ENCODE measurements at places on chromosomes 7 and 10. TPM values are rescaled to one million over a fixed set of nuclear protein-coding genes. Genes with fewer than 3 reads are reported as not detected.

Gene MIOS
- 72.2 TPM for total RNA-seq

DNA sequence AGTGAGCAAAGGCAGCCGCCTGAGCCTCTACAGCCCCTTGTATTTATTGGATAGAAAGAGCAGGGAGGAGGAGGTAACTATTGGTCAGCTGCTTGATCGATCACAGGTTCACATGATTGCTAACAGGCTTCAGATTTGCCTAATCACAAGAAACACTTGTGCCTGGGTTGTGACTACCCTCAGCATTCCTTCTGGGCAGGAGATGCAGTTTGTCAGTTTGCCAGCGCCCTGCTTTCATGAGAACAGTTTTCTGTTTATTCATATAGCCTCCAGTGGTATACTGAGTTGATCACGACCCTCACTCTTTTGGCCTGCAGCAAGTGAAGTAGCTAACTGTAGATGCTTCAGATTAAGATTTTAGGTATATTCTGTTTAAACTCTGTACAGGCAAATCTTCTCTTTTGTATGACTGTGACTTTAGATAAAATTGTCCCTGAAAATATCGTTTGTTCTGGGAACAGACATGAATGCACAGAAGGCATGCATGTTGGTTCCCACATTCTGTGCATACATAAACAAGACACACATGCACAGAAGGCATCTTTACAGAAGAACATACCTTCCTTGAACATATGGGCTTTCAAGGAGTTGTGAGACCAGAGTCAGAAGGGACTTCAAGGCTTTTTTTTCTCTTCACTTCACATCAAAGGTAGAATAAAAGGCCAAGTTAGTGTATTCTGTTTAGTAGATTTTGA, 422.4 kb upstream of the STEAP1 start:
- DNase-seq, result no peak

DNA sequence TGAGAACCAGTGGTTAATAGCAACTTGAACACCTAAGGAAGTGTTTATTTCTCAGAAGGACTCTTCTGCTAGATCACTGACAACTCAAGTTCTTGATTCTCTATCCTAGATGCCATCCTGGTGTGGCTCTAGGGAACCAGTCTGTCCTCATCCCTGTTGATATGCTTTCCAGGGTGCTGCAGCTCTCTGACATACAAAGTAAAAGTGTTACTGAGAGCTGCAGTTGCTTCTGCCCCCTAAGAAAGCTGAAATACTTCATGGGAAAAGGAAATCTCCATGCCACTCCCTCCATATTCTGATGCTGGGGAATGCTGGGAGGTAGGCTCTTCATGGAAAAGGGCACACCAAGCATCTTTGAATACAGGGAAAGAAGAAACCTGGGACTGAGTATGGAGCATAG, 168.1 kb downstream of the KLF6 start:
- no peak for DNase-seq

DNA sequence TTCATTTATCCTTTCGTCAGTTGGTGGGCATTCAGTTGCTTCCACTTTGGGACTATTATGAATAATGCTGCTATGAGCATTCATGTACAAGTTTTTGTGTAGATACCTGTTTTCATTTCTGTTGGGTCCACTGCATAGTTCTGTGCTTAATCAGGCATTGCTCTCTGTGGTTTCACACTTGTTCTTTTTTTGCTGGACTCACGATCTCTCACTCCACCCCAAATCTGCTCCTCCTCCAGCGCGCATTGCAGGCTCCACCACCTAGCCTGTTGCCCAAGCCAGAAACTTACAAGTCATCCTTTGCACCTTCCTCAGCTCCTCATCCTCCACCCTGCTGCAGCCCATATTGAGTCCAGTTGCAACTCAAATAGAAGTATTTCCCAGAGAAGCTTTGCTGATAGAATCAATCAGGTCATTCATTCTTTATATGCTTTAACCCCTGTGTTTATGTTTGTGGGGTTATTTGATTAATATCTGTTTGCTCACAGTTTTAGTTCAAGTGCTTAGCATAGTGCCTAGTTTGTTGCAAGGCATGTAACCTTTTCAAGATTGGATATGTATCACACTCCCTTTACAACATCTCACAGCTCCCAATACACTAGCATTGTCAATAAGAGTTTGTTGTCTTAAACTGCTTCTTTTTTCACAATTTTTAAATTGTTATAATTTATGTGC, 16.6 kb upstream of the AFAP1L2 start:
- DNase-seq, result no peak

DNA sequence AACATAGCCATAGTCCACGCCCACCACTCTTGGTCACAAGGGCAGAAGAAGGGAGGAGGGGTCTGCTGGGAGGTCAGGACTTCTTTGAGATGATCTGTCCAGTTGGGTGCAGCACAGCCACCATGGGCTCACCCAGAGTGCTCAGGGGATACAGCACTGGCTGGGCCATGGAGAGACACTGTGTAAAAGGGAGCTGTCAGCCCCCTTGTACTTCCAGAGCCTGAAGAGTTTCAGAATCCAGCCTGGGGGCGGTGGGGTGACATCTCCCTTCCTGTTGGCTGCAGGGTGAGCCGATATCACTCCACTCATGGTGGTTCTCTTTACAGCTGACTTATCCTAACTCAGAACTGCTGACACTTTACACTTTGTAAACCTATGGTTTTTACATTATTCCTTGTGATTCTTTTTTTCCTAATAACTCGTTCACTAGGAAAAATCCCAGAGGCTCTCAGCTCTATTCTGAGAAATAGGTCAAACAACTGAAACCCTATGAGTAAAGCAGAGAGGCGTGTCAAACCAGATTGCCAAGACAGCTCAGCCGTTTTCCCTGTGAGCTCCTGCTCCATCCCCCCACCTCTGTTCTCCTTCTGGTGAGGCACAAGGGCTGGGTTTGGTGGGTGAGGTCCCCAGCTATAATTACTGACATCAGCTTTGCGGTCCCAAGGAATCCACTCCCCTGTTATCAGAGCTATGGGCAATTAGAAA, 3.2 kb upstream of the MRPS24 start:
- DNase-seq, result peak; percentile 54

Gene SPDYE9
- total RNA-seq, result under 0.01 TPM
